Fibroblast of the conjunctiva (primary cell): ENCODE measurements at places on chromosomes 4 and X.

- DNase-seq, result no peak
These were observed 136.1 kb upstream of the SLC4A4 start for GRCh38 chr4:71202705-71203104.

DNA sequence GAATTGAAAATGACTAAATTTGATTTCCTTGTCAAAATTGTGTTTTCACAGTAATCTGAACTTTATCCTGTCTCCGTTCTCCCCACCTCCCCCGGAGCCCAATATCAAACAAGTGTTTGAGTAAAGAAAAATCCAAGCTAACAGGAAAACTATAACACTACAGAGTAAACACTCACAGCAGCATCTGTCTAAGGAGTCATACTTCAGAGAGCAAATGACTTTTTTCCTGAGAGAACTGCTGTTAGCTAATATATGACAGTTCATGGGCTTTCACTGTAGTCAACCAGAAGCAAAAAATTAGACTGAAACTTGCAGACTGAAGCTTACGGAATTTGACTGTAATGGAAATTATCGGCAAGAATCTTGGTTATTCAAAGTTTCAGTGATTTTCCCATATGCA is 321.7 kb downstream of the ANKRD50 start:
- DNase-seq, result no peak

- DNase-seq, result peak; percentile 68
These were observed 189.0 kb upstream of the HCCS start for GRCh38 chrX:10922159-10922558.

DNA sequence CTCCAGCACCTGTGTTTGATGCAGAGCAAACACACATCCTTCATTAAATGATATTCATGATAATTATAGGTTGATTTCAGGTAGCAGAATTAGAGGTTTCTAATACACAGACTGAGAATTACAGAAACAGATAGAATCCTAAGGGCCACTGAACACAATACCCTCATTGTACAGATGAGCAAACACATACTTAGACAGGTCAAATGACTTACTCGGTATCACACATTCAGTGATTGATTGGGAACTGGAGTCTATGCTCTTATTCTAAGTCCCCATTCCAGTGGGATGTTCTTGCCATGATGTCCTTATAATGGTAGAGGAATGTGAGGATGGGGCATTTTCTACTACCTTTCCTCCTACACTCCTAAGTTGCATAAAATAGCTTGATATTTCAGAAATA is 70.8 kb downstream of the DCAF8L1 start:
- DNase-seq, result no peak

DNA sequence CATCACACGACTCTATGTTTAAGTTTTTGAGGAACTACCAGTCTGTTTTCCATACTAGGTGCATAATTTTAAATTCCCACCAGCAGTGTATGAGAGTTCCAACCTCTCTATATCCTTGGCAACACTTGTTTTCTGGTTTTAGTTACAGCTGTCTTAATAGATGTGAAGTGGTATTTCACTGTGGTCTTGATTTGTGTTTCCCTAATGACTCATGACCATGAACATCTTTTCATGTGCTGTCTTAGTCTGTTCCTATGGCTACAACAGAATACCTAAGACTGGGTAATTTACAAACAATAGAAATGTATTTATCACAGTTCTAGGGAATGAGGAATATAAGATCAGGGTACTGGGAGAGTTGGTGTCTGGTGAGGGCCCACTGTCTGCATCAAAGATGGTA is 51.5 kb upstream of the GPR78 start:
- DNase-seq, result no peak
